ENCODE measurements at places on chromosomes 4 and X. TPM values are rescaled to one million over a fixed set of nuclear protein-coding genes. Genes with fewer than 3 reads are reported as not detected.

Gene MAGED4B
- not detected for total RNA-seq

DNA sequence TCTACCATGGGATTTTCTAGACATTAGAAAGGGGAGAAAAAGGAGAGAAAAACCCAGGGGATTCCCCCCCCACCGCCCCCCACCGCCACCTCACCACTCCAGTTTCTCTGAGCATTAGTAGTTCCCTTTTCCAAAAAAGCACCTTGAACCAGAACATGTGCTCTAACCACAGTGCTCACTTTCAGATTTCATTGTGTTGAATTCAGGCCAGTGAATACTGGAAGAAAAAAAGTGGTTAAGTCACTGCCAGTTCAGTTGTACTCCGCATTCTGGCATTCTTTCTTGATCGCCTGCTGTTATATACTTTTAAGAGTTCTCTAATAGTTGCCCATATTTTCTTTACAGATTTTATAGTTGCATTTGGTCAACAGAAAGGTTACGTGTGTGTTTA, 40.9 kb downstream of the JADE3 start:
- no peak for DNase-seq

Gene TAB3
- 14.8 TPM for total RNA-seq

GRCh38 chrX:154083126-154083517, 14.4 kb downstream of the MECP2 start:
- no peak for DNase-seq

GRCh38 chrX:19554786-19555185, 39.5 kb upstream of the MAP3K15 start:
- DNase-seq, result no peak

DNA sequence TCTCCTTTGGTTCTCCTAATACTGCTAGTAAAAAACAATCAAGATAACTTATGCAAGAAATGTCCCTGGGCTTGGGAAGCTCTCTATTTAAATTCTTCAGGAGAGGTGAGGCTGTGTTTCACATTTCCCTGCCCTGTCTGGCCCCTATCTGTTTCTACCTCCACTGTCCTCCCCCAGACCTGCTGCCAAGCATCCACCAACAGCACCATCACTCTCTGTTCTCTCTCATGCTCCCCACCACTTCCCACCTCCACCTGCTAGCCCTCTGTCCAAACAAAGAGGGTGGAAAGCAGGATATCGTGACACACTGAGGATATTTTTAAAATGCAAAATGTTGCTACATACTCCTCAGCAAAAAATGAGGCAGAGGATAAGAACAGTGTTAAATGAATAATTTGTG, 88.4 kb upstream of the NAP1L5 start:
- DNase-seq, result no peak

- no peak for DNase-seq
These were observed 44.7 kb downstream of the USO1 start for GRCh38 chr4:75769036-75769435.

Gene CT45A1
- total RNA-seq, result not detected

Gene BMX
- not detected for total RNA-seq

GRCh38 chr4:138341739-138342415, 99.7 kb upstream of the SLC7A11 start:
- DNase-seq, result no peak

Gene USP17L24
- total RNA-seq, result not detected

- peak; percentile 39 for DNase-seq
These were observed at the start of gene IQSEC2 for GRCh38 chrX:53281321-53281822. IQSEC2 (minus strand) TSS chrX:53281584.

Gene TRPC3
- 0.91 TPM for total RNA-seq

DNA sequence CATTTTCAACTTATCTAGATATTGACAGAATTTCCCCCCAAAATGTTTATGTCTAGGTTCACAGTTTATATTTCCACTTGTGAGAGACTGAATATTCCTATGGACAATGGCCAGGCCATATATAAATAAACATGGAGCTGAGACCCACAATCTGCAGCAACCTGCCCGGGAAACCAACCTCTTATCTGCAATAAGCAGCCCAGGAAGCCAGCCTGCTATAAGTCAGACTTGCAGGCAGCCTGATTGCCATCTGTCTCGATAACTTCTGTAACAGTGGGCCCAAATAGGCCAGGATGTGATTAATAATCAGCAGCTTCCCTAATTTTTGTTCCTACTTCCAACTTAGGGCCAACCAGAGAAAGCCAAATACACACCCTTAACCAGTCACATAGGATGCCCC, 5.2 kb upstream of the NAP1L5 start:
- DNase-seq, result no peak

DNA sequence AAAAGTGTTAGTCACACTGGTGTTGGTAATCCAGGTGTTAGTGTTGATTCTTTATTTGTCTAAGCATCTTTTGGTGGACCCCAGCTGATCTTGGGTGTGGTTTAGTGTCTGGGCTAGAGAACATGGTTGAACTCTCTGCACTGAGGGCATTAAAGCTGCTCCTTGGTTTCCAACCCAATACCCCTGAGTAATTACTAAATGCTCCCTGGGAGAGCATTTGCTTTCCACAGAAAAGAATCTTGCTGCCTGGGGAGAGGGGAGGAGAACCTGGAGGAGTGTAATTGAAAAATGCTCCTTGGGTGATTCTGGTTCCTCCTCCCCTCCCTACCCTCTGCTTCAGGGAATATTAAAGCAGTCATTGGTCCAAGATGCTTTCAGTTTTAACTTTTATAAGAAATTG, 3.1 kb downstream of the GUCY1B1 start:
- DNase-seq, result no peak

Gene DIPK2B
- total RNA-seq, result not detected

DNA sequence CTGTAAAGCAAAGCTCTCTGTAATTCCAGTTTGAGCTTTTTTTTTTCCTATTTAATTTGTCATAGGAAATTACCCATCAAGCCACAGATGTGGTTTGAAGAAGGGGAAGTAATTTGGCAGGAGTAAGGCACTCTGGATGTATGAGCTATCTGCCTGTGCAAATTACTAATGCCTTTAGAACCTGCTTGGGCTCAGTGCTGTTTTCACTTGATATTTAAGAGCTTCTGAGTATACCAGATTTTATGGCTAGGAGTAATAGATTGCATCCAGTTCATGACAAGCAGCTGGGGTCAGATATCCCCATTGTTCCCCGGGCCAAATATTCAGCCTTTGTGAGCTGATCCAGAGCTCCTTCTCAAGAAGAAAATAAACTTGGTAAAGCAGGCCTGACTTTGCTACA, 89.1 kb downstream of the DCAF8L2 start:
- DNase-seq, result no peak

GRCh38 chr4:8044699-8045098, 105.0 kb upstream of the AFAP1 start:
- DNase-seq, result no peak

Gene RHOXF2
- not detected for total RNA-seq

- DNase-seq, result no peak
These were observed 7.3 kb downstream of the CCDC110 start for GRCh38 chr4:185464183-185464582.

- no peak for DNase-seq
These were observed 3.0 kb upstream of the ARMCX4 start for GRCh38 chrX:101482296-101482695.

DNA sequence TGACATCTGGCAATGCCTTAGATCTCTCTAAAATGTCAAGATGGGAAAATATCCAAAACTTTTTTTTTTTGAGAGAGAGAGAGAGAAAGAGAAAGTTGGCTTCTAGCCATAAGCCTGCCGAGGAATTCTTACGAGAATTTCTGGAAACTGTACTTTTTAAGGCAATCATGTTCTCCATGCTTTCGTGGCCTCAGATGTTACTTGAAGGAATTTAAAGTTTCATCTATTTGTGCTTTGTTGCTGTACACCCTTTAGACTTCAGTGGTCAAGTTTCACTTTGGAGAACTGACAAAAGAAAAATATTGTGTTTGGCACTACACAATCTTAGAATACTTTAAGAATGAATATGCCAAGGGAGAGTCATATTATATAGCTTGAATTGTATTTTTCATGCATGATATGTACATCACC, 53.9 kb downstream of the FAT4 start:
- DNase-seq, result no peak

DNA sequence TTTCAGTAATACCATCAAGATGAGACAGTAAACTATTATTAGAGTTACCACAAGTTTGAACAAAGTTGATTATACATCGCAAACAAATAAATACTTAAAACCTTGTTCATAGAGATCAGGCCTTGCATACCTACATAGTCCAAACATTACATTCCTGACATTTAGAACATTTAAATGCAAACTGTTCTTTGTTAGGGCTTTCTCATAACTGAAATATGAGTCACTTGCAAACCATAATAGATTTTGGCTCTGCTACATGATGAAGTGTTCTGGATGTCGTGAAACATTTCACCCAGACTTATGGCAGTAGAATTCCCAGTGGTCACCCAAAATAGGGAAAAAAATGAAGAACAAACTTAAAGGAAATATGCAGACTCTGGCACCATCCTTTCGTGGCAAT, 75.0 kb downstream of the FAT4 start:
- no peak for DNase-seq

DNA sequence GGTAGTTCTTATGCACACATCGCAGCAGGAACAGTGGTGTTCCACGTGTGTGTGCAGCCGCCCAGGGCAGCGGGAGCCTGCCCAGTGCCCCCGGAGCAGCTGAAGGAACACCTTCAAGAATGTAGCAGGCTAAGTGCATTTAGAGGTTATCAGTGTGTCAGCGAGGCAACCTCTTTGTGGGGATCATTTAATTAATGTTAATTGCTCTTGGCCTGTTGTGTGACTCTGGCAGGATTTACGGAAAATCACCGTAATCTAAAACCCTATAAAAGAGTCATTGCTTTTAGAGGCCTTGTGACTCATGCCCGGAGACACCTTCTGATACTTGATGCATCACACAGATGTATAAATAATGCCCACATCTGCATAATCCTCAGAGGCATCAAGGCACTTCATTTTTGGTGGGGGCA, 47.3 kb upstream of the GATB start:
- no peak for DNase-seq

DNA sequence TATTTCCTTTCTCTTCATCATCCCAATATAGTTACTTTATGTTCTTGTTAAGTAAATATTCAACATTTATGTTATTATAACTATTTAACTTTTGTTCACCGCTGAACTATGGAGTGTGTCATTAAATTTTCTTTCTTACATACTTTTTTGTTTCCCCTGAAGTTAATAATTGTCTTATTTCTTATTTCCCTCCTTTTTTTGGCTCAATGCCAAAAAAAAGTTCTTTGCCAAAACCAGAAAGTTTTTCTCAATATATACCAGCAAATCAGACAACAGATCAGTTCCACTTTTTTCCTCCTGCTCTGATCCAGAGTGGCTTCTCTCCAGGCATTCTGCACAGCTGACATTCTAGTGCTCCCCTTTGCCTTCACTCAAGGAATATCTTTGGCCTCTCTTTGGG, 187.0 kb upstream of the PPARGC1A start:
- DNase-seq, result no peak

DNA sequence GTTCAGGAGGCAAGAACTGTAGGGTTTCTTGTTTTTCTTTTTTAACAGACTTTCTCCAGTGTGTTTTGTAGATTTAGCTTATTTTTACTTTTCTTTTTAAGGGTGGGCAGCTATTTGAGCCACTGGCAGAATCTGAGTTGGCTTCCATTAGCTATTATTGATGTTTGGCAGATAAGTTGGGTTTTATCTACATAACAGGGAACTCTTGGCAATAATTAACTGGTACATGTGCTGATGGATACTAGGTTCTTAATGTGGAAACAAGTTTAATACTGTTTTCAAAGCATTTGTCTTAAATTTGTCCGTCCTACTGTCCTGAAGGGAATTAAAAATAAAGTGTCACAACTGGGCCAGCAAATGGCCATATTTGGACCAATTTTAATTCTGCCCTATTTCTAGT, 80.5 kb downstream of the PHOX2B start:
- no peak for DNase-seq

Gene PUDP
- total RNA-seq, result 57.5 TPM

Gene PABPC4L
- total RNA-seq, result not detected

Gene CT45A5
- not detected for total RNA-seq

GRCh38 chr4:127732623-127733328, 2.6 kb downstream of the SLC25A31 start:
- DNase-seq, result peak; percentile 31

GRCh38 chr4:133581996-133582619, 433.0 kb downstream of the PCDH10 start:
- DNase-seq, result no peak

GRCh38 chr4:87353592-87353991, 30.9 kb upstream of the HSD17B13 start:
- DNase-seq, result no peak

DNA sequence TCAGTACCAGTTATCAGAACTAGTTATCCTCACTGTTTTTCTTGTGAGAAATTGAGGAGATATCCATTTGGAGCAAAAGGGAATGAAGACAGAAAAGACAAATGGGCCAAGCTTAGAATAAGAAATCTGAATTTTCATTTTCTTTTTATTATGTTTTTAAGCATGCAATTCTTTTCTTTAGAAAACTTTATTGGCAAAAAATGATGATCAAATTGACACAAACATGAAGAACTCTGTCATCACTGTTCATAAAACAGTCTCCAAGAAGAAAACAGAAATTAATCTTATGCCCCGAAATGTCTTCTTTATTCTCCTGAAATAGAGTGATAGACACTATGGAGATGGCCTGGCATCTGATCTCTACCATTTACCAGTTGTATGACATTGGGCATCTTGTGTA, 139.0 kb downstream of the ARHGAP24 start:
- DNase-seq, result no peak

Gene MYL5
- 17.1 TPM for total RNA-seq

Gene TBC1D9
- 13.6 TPM for total RNA-seq

Gene NUDT10
- not detected for total RNA-seq

DNA sequence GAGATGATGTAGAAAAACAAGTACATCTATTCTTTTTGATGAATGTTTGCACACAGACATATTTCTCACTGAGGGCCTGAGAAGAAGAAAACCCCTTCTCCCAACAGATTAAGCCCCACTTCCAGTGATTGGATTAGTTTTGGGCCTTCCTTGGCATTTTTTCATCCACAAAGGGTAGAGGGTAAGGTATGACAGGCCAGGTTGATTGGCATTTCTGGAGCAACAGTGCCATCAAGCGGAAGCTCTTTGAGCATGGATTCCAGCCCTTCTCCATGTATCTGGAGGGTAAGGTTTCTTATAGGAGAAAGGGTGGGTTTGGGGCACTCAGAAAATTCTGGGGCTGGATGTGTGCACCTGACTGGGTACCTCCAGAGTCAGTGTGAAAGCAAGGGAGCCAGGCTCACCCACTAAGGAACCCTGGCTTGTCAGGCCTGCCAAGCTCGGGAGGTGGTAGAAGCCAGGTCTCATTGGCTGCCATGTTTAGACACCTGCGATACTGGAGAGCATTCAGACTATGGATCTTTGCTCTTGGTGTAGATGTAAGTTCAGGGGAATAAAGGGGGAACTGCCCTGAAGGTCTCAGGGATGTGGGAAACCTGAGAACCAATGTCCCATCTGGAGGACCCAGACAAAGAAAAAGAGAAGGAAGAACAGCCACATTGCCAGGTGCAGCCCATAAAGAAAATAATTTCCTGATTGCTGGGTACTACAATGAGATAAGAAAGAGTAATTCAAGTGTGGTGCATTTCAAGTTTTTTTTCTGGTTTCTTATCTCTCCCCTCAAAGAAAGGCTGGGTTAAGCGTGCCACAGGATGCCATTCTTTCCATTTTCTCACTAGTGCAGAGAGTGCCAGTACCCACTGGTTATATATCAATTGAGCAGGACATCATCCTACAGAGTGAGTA, 222.3 kb upstream of the AGTR2 start:
- DNase-seq, result peak; percentile 10

All from Caco-2 (cell line).